CD4-positive, alpha-beta memory T cell (primary cell): ENCODE measurements at places on chromosomes 7 and 10.

- DNase-seq = no peak
These were observed 200.7 kb upstream of the NPSR1 start for GRCh38 chr7:34457329-34457728.

GRCh38 chr10:31587691-31588090 lies 268.7 kb downstream of the ZEB1 start:
- no peak for DNase-seq

DNA sequence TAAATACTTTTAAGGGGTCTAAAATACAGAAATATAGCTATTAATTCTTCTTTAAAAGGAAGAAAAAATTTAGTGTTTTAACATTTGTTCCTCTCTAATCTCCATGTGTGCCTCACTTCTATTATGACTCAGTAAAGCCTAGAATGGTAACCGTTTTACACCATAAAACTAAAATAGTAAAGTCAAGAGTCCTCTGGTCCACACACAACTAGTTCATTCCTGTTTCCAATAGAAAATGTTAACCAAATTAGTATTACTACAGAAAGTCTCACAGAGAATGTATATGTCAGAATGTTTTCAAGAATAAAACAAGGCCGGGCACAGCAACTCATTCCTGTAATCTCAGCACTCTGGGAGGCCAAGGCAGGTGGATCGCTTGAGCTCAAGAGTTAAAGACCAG lies 55.8 kb downstream of the CNOT4 start:
- no peak for DNase-seq

- DNase-seq = no peak
These were observed 68.6 kb upstream of the KMT2C start for GRCh38 chr7:152504367-152504766.

- no peak for DNase-seq
These were observed 352.6 kb downstream of the PRPF18 start for GRCh38 chr10:13939391-13939790.

GRCh38 chr7:8260871-8261694 lies 884 bp downstream of the ICA1 start:
- DNase-seq = no peak

- no peak for DNase-seq
These were observed 128.4 kb downstream of the NSUN6 start for GRCh38 chr10:18523025-18523424.
